ENCODE measurements at places on chromosomes 5 and 9. TPM values are rescaled to one million over a fixed set of nuclear protein-coding genes. Genes with fewer than 3 reads are reported as not detected.
A peak's percentile ranks its signal among the peaks of the same experiment; 100 is the strongest.

- peak; percentile 12 for DNase-seq
Observed at GRCh38 chr5:132334812-132335211, 34.7 kb upstream of the SLC22A5 start.

Gene PTPN3
- 1.1 TPM for total RNA-seq

DNA sequence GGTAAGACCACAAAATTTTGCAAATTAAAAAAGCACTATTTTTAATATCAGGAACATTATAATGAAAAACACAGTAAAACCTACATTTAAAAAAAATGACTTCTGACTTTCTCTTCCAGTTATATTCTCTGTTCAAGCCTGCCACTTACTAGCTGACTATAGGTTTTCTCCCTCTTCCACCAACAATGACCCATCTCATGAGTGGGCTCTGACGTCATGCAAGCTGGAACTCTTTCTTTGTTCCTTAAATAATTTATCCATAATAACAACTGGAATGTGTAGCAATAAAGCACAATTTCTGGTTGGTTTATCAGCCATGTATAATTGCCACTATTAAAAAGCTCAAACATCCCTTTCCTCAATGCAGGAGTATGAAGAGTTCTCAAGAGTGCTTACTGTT lies 378.1 kb upstream of the FAM174A start:
- DNase-seq, result no peak

Gene OR1J2
- not detected for total RNA-seq

DNA sequence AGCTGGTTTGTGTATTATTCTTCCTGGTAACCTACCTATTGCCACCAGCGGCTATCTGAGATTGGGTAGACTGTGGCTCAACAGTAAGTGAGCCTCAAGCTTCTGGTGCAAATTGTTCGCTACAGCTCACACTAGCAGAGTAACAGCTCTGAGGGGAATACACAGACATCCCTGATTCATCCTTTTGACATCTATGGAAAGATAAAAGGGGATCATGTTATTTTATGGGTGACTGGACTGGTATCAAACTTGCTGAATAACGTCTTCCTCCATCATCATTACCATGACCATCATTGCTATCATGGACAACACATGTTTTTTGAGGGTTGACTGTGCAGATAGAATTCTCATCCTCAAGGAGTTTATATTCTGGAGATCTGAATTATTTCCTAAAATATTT lies 129.6 kb downstream of the PIK3R1 start:
- DNase-seq, result peak; percentile 34

- DNase-seq, result no peak
Observed at GRCh38 chr5:1515311-1515920, 8.3 kb downstream of the LPCAT1 start.

DNA sequence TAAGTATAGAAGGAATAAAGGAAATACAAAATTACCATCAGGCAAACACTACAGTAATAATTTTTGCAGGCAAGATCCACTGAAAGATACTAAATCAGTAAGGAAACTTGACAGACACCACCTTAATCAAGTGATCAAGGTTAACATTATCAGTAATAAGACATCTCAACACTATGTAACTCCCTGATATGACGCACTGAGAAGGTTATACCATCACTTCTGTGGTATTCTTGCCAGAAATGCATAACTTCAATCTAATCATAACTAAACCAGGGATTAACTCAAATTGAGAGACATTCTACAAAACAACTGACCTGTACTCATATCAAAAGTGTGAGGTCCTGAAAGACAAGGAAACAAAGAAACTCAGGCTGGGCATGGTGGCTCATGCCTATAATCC lies 52.5 kb upstream of the GABRP start:
- DNase-seq, result no peak

GRCh38 chr5:101160002-101160401 lies 256.9 kb upstream of the ST8SIA4 start:
- no peak for DNase-seq

DNA sequence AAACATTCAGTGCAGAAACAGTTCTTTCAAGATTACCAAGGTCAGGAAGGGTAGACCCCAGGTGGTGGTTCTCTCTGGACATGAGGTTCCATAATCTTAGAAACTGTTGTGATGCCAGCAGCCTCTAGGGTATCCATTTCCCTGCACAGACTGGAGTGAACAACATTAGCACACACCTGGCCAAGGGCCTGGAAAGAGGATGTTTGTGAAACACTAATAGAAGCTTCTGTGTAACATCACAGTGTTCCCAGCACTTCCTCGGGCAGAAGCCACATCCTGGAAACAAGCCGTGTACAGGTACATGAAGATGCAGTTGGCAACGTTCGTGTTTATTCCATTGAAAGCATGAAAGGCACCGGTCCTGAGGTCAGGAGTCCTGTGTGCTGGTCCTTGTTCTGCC lies 598.2 kb upstream of the KLF4 start:
- no peak for DNase-seq

Gene IL13
- not detected for total RNA-seq

- DNase-seq, result no peak
Observed at GRCh38 chr5:35338157-35338453, 107.8 kb upstream of the PRLR start.

Gene RECK
- 21.6 TPM for total RNA-seq

- no peak for DNase-seq
Observed at GRCh38 chr5:124665625-124666024, 80.8 kb downstream of the ZNF608 start.

- no peak for DNase-seq
Observed at GRCh38 chr9:135908093-135908753, 877 bp upstream of the CAMSAP1 start.

Gene KLHL3
- 11.8 TPM for total RNA-seq

GRCh38 chr5:65822710-65823109 lies 100.7 kb downstream of the NLN start:
- no peak for DNase-seq

Gene PPIC
- 51.9 TPM for total RNA-seq

Gene S1PR3
- total RNA-seq, result 24.6 TPM

- no peak for DNase-seq
Observed at GRCh38 chr9:29213417-29214153, 1640.3 kb upstream of the C9orf72 start.

Gene C8G
- 1.6 TPM for total RNA-seq

Gene EFNA5
- 59.3 TPM for total RNA-seq

Gene NRG2
- 0.54 TPM for total RNA-seq

Gene AQP3
- total RNA-seq, result 4.6 TPM

DNA sequence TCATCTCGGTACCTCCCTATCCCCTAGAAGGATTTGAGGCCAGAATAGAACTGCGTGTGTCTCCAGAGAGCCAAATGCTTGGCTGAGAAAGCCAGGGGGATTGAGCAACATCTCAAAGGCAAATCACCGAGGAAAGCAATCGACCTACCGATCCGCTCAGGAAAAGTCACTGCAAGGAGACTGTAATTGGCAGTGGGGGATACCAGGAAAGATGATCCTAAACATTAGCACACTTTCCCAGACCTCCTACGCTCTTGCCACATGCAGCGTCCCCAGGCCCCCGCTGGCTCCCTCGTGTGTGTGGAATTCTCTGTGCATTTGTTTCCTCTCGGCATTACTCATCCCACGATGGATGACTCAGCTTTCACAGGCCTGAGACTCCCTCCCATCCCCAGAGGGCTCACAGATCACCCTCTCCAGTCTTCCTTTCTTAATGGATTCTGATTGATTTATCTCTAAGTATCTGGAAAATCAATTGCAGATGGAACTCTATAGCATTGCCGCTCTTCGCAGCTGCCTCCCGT lies 82.2 kb upstream of the ICE1 start:
- peak; percentile 95 for DNase-seq

Gene EIF4E1B
- total RNA-seq, result not detected

DNA sequence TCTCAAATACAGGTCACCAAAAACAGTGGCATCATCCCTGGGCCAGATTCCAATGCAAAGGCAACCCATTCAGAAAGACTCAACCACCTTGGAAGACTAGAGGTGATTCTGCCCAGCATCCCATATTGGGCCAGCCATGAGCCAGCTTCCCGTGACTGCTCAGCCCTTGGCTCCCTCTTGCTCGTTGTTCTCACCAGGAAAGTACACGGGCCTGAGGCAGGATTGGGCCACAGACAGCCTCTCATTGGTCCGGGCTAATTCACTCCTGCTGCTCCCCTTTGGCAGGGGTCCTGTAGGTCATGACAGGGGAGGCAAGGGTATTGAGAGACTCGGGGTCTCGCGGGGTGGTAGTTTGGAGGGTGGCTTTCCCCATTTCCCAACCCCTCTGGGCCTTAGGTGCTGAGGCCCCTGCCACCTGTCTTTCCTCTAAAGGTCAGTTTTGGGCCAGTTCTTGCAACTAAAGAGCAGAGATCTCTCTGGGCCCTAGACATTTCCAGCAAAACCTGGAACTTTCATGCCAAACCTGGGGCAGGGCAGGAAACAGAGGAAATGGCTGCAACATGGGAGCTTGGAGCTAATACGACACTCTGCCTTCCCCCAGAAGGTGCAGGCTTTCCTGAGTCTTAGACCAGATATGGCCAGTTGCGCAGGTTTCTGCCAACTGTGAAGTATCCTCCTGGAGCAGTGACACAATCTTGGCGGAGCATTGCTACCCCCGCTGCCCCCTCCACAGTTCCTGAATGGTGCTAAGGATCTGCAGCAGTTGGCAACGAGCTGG lies 22.0 kb upstream of the FGFR4 start:
- no peak for DNase-seq

DNA sequence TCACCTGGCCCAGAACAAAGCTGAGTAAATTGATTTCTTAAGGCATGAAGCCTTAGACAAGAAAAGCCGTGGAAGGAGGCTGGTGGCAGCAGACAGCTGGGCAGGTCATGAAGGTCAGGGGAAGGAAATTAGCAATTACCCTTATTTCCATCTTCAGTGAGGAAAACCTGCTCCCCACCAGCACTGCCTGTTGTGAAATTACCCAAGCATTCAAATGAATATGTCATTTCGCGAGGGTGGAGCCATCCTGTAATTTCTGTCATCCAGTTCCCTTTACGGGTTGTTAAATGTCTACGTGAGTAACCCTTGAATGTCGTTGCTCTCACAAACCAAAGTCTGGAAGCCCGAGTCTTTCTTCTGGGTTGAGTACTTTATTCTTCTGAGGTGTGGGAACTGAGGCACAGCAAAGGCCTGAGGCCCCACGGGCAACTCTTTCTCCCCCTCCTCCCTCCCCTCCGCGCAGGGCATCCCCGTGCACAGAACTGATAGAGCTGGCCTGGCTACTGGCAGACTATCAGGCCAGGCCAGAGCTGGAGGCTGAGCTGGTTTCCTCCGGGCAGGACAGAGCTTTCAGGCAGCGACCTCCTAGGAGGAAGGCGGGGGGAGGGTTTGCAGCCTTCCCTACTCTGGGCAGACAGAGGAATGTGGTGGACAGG lies 22.0 kb upstream of the AK3 start:
- DNase-seq, result no peak

- DNase-seq, result no peak
Observed at GRCh38 chr5:39195198-39195826, 24.1 kb downstream of the FYB1 start.

DNA sequence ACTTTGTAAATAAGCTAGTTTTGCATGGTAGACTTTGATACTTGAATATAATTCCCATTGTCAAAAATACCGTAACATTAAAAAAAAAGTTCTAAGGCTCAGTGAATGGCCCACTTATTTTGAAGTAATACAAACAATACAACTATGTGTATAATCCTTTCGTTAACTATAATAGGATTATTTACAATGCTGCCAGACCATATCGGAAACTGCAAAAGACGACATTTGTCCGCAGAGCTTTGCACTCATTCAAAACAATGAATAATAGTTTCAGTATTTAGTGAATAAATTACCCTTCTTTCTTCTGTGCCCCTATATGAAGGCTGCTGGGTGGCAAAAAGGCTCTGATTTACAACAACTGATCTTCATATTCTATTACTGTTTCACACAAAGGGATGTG lies 121.8 kb downstream of the DROSHA start:
- DNase-seq, result no peak

DNA sequence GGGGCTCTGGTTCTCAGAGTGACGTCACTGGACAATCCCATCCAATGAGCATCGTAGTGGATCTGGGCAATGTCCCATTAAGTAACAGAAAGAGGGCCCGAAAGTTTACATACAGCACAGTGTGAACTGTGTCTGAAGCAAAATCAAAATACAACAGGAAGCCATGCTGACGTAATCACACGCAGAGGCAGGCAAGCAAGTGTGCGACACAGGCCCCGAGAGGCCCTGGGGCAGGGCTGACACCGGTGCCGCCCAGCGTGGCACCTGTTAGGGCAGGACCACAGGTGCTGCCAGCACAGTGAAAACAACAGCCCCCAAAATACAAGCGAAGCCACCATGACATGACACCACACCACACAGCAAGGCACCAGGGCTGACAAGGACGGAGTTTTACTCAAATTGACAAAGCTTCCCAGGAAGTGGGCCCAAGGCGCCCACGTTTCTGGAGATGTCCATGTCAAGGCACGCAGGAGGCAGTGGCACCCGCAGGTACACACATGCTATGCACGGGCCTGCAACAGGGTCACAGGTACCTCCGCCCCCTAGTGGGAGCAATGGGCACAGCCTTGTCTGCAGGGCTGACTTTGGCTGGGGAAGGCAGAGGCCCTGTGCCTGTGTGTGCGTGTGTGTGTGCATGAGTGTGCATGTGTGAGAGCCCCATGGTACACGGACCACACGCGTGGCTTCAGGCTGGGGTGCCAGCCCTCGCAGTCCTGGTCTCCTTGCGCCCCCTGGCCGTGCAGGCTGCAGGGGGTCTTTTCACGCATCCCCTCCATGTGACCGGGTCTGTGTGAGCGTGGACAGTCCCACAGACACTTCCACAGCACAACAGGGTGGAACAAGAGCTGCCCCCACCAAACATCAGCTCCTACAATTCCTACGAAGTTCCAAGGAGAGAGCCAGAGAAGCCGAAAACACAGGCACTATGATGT lies 19.6 kb downstream of the QSOX2 start:
- DNase-seq, result peak; percentile 10

- DNase-seq, result no peak
Observed at GRCh38 chr5:129125819-129126218, 31.3 kb downstream of the ISOC1 start.

GRCh38 chr5:160129841-160130240 lies 10.6 kb upstream of the PWWP2A start:
- DNase-seq, result no peak

DNA sequence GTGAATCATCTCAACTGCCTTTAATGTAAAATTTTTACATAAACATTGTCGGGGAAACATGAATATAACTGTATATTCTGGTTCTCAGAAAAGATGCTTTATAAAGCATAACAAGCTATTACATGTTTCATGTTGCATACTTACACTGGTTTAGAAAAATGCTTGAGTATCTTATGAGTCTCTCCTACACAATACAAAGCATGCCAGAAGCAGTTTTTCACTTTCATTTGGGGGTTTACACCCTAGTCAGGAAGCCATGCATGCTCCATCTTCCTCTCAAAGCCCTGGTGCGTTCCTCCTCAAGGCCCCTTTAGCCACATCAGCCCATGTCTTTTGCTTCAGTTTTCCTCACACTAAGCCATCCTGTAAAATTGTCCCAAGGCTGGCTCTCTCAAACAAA lies 22.8 kb downstream of the ELAVL2 start:
- no peak for DNase-seq
